Brain pericyte (primary cell): ENCODE measurements at places on chromosomes 16 and 17.

DNA sequence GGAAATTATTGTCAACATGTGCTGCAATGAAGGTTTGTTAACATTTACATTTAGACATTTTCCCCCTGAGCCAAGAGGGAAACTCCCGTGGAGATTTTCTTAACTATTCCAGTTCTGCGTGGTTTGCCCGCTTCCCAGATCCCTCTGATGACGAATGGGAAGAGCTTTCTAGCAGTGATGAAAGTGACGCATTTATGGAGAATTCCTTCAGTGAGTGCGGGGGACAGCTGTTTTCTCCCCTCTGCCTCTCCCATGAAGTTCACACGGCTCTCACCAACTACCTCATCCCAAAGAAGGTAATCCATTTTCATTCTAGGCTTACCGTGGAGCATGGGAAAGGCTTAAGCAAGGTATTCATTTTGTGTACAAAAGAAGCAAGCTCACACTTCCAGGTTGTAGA is 18.2 kb downstream of the HEATR3 start:
- no peak for DNase-seq

DNA sequence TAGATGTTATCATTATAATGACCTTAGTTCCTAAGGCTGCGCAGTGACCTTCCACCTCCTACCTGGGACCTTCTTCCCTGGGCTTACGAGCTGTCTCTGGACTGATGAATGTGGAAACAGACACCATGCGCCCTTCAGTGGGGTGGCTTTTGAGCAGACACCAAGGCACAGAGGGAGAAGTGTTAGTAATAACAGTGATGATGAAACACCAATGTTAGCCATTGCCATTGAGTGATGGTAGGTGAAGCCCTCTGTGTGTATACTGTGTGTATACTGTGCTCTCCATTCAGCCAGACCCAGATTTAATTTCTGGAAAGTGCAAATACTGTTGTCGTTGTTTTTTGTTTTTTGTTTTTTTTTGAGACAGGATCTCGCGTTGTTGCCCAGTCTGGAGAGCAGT is 44.5 kb downstream of the CLEC16A start:
- no peak for DNase-seq

DNA sequence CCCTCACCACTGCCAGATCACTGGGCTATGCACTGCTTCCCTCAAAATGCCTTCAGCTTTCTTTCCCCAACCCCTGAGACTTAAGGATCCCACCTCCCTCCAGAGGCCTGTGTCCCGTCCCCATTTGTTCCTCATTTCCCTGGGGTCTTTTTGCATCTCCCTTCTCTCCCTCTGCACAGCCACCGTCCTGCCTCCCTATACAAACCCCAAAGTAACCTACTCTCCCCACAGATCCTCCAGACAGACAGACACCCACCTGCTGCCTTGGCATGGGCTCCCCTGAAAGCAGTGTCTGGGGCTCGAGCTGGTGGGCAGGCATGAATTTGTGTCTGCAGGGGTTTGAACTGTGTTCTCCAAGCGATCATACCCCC is 69.4 kb upstream of the TNRC6C start:
- DNase-seq = no peak

GRCh38 chr17:17344507-17345293 is 41.5 kb downstream of the NT5M start:
- no peak for DNase-seq

DNA sequence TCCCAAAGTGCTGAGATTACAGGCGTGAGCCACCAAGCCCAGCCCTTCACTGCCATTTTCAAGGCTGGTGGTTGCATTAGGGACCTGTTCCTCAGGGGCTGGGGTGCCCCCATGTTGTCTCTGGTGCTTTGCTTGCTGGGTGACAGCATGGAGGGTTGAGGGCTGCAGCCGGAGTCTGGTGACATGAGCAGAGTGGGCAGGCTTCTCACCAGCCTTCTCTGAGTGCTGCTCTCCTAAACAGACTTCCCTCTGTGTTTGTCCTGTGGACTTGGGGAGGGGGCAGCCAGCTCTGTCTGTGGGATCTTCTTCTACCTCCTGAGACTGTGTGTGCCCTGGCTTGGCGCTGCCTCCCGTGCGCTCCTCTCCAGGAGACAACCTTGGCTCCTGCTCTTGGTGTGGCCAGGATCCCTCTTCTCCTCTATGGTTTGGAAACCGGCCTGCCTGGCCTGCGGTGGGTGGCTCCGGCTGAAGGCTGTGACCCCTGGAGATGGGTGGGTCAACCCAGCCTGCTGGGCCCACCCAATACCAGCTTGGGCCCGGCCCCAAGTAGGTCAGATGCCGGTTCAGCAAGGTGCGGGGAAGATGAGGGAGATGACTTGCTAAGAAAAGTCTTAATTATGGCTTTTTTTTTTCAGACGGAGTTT is 72.1 kb downstream of the PDPK1 start:
- DNase-seq = no peak

- DNase-seq = no peak
Observed at GRCh38 chr17:73650140-73650539, 5.9 kb upstream of the SDK2 start.

- DNase-seq = no peak
Observed at GRCh38 chr17:10328971-10329923, 43.6 kb downstream of the MYH13 start.

DNA sequence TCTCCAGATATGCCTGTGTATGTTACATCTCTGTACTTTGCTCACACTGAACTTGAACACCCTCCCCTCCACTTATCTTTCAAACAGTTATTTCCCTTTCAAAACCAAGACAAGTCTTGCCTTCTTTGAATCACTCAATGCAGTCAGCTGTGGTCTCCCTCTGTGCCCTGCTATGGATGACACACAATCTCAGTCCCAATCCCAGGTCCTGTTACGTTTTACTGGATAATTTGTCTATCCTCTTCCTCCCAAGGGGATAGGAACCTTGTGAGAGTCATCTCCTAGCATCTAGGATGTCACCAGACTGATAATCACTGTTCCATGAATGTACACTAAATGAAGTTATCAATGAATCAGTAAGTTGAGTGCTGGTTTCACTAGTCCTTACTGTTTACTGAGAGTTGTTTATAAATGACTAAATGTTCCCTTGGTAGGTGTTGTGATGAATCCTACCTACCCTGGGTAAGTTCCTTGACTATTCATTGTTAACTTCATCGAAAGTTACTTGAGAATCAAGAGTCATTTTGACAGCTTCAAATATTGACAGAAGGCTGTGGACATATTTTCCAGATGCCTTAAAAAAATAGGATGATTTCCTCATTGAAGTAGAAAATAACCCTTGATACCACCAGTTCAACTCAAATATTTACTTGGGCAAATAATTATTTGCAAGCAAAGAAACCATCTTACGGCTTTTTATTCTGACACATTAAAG is 244.9 kb downstream of the PRKCA start:
- DNase-seq = no peak

DNA sequence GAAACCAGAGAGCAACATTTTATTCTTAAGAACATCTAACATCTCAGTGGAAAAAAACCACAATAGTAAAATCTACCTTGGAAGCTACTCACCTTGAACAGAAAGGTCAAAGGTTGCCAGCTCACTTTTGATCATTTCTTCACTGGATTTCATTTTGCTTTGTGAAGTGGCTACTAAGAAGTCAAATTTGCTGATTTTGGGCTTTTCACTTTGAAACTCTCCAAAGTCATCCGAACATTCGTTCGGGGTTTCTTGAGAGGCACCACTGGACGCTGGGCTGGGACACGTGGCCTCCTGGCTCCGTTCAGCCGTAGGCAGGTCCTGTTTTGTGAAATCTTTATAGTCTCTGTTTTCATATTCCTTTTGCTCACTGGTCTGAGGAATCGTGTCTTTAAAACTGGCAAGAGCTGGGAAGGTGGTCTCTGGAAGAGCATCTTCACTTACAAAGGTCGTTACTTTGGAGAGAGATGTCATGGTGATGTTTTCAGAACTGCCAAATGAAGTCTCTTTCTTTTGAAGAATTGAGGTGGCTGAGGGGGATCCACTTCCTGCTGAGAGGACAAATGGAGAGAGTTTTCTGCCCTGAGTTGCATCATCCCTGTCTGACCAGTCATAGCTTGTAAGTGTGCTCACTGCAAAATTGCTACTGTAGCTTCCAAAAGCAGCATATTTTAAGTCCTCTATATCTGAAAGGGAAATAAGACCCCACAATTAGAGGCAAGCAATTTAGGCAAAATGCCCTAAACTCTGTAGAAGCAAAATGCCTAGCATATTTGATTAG is 52.4 kb downstream of the DUSP14 start:
- no peak for DNase-seq

GRCh38 chr16:67157892-67158635 is 1.6 kb downstream of the TRADD start:
- DNase-seq = no peak

GRCh38 chr16:27232061-27232900 is 29.0 kb downstream of the KDM8 start:
- DNase-seq = no peak
